Activated T-cell treated with anti-CD3 and anti-CD28 coated beads, Interleukin-2, amount 50 U/mL, for 1 hour (primary cell): ENCODE measurements at places on chromosomes 7 and 10.

- no peak for DNase-seq
These were observed 368.2 kb downstream of the CCSER2 start for GRCh38 chr10:84696610-84697009.

DNA sequence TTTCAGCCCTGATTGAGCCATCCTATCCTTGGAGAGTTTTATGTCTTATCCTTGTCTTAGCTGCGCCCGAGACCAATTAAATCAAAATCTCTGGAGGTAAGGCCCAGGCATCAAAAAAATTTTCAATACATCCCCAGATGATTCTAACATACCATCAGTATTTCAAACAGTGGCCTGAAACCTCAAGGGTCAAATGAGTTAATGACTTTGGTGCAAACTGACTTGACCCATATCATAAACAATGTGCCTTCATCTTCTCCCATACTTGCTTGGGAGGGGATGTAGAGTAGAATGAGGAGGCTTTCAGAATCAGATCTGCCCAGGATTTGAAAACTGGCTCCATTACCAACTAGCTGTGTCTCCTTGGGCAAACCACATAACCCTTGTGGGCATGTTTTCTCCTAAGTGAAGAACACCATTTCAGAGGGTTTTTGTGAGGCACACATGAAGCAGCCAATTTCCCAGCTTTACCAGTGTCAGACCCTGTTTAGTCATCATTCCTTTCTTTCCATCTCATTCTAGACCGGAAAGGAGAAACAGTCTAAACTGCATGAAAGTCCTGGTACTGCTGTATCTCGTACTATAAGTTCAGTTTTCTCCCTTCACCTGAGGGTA, 35.7 kb upstream of the ATXN7L1 start:
- no peak for DNase-seq

DNA sequence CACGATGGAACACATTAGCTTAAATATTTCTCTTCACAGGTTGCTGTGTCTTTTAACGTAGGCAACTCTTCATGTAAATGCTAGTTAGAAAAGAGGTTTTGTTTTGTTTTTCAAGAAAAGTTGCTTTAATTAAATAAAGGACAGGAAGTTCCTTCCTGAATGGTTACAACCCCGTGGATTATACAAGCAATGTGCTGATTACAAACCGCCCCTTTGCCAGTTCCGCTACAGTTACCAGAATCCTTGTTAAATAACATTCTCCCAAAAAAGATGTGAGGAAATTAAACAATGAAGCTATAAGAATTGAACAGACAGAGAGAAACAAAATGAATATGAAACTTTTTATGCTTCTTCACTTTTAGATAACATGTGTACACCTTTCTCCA, 75.1 kb downstream of the LYZL2 start:
- no peak for DNase-seq

DNA sequence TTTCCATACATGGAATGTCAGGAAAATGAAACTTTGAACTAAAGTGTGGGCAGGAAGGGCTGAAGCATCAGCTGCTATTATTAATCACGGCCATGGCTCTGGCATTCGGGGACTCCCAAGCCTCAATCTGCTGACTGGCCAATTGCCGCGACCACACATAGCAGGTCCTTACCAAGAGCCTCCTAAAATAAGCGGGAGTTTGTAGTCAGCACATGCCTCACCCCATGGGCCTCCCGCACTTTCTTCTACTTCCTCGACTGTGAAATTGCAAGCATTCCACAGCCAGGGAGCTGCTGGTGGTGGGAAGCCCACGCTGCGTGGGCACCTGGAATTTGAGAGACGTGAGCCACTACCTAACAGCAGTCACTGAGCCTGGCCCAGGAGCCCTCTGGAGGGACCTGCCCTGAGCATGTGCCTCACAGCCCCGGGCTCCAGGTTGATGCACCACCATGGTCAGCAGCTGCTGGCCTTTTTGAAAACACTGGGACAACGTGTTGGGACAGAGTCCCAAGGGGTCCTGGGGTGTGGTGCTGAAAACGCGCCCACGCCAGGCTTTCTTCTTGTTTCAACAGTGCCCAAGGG, 211.4 kb downstream of the TNS3 start:
- no peak for DNase-seq

DNA sequence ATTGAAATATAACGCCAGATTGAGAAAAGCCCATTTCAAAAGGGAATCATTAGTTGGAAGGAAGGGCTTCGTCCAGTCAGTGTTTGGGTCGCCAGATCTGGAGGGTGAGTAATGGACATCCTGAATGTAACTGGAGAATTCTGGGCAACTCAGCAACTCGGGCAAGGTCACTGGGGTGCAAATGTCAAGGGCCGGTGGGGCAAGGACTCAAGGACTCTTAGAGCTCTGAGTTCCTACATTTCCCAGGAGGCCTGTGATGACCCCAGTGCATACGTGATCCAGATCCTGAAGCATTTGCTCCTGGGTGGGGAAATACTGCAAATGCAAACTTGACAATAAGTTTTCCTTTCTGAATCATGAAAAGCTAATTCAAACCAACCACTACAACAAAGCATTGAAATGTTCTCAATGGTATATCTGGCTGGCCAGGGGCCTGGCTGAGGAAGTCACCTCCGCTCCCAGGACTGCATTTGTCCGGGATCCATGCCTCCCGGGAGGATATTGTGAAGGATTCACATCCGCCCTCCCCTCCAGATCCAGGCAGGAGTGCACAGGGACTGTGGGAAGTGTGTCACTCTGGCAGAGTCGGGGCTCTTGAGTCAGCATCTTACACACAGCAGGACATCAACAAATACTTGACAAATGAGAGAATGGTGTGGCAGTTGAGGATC, 164.0 kb downstream of the FANK1 start:
- DNase-seq: no peak

DNA sequence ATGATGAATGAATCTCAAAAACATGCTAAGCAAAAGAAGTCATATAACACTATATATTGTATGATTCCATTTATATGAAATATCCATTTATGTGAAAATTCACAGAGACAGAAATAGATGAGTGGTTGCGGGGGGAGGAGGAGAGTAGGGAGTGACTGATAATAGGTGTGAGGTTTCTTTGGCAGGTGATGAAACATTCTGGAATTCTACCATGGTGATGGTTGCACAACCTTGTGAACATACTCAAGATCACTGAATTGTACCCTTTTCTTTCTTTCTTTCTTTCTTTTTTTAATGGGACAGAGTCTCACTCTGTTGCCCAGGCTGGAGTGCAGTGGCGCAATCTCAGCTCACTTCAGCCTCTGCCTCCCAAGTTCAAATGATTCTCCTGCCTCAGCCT, 10.7 kb downstream of the SVOPL start:
- no peak for DNase-seq

- no peak for DNase-seq
These were observed 18.4 kb downstream of the EEPD1 start for GRCh38 chr7:36171503-36171902.

DNA sequence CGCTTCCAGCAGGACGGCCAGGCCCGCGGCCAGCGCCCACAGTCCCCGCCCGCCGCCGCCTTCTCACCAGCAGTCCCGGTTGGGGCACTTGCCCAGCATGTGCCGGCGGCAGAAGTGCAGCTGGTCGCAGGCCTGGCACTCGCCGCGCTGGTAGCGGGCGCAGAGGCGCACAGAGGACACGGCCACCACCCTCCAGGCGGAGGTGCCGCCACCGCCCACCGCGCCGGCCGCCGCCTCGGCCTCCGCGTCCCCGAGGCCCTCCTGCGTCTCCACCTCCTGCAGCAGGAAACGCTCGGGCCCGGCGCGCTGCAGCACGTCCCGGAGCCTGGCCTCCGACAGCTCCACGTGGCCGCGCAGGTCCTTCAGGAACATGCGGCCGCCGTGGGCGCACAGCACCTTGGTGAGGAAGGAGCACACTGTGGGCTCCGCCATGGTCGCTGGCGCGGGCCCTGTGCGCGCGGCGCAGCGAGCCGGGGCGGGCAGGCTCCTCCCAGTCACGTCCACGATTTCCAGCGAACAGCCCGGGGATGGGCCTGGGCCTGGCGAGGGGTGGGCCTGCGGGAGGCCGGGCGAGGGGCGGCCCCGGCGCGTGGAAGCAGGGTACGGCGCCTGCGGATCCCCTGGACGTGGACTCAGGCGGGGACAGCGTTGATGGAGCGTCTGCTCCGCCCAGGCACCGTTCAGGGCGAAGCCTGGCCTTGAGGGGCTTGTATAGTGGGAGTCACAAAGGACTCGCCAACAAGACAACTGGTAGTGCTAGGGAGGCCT, at the start of gene ZC3HAV1L:
TSS of gene ZC3HAV1L (minus strand) at position 457 of the 768 bp plus-strand sequence. CDS start at position 432, 25 bp downstream.
- peak; percentile 54 for DNase-seq

- no peak for DNase-seq
These were observed 17.8 kb downstream of the MET start for GRCh38 chr7:116689790-116690259.

- no peak for DNase-seq
These were observed 41.0 kb upstream of the RAPGEF5 start for GRCh38 chr7:22397981-22398380.

GRCh38 chr10:51832652-51833383, 133.4 kb upstream of the CSTF2T start:
- no peak for DNase-seq

DNA sequence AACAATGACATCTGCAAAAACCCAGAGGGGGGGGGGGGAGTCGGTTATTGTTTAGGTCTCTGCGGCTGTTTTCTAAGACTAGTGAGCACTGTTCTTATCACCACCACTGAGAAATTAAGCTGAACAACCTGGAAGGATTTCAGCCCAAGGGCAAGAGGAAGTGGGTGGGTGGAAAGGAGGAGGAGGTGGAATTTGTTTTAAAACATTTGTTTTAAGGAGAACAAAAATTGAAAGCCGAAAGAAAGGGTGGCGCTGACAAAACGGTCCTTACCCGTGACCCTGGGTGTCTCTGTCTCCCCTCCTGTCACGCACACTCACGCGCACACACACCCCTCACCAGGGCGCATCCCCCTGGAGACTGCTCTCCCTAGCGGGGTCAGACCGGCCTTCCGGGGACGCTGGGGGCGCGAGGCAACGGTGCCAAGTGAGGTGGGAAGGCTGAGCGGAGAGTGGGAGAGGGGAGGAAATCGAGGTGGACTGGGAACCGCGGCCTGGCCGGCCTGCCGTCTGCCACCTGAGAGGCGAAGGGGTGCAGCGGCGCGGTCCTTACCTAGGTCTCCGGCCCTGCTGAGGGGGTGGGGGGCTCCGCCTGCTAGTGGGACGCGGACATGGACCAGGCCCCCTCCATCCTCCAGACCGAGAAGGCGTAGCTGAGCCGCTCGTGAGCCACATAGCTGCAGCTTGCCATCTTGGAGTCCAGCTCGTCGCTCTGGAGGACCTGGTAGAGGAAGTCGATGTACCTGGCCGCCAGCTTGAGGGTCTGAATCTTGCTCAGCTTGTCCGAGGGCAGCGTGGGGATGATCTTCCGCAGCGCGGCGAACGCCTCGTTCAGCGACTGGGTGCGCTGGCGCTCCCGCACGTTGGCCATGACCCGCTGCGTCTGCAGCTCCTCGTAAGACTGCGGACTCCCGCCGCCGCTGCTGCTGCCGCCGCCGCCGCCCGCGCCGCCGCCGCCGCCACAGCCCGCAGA, 1.0 kb downstream of the TWIST1 start:
- no peak for DNase-seq

DNA sequence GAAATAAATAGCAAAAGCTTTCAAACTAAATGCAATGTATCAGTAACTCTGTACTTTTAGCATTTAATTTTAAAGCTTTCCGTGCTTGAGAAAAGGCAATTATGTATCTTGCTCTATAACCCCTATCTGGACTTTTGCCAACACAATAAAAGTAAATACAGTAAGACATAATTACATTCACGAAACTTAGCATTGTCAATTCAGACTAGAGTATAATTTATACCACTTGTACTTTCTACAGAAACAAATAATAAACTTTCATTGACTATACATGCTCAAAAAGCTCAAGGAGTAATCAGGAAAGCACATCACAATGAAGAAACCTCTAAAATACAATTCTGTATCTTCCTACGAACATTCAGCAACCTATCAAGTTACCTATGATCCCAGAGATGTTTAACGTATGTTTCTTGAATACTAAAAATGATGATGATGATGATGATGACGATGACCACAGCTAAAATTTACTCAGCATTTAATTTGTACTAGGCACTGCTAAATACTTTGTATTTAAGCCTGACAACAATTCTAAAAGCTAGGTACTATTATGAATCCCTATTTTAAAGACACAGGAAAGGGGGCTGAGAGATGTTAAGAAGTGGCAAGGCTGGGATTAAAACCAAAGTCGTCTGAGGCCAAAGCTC, 44.9 kb downstream of the MINDY3 start:
- no peak for DNase-seq

- no peak for DNase-seq
These were observed 21.3 kb downstream of the STK17A start for GRCh38 chr7:43604251-43604650.

DNA sequence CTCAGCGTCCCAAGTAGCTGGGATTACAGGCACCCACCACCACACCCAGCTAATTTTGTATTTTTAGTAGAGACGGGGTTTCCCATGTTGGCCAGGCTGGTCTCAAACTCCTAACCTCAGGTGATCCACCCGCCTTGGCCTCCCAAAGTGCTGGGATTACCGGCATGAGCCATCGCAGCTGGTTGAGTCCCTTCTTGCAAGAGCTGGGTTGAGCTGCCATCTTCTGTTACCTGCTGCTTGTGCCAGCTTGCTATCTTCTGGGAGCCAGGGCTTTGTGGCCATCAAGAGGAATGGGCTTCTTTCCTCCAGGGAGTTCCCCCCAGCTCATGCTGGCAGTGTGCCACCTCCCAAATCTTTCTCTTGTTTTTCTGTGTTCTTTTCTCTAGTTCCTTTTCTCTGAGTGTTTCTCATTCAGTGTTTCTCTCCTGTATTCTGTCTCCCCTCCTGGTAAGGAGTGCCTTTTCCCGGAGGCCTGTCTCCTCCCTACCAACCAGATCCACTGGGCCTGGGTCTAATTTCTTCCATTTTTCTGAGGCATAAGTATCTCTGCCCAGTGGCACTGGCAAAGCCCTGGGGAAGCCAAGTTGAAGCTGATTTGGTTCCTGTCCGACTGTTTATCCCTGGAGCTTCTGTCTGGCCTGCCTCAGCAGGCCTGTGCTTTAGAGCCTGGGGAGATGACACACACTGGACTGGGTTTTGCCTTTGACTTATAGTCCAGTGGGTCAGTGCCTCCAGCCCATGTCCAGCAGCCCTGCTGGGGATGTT, 3.7 kb downstream of the DBNL start:
- DNase-seq: peak; percentile 15

GRCh38 chr7:157467496-157468212, 130.8 kb downstream of the DNAJB6 start:
- DNase-seq: no peak

DNA sequence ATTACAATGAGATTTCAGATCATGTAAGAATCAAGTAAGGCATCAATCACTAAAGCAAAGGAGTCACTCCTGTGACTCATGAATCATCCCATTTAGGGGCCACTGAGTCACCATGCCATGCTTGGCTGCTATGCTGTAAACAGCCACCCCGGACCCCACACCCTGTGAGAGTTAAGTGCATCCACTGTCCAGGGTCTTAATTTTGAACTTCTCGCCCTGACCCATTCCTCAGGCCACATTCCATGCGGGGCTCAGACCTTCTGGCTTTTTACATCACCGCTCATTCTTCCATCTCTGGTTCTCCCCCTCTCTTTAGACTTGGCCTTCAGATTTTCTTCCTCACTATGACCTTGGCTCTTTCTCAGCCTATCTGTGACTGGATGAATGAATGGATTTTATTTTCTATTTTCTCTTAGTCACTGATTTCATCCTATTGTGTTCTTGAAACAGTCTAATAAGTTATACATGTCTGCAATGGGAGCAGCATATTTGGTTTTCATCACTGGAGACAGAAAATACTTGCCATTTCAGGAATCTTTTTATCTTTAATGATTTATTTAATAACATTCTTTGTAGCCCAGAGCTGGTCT, 239.6 kb downstream of the SKIDA1 start:
- DNase-seq: no peak
